ENCODE measurements at places on chromosomes 4 and X.

GRCh38 chr4:123555233-123555806 is 158.7 kb downstream of the SPRY1 start:
- no peak for DNase-seq

DNA sequence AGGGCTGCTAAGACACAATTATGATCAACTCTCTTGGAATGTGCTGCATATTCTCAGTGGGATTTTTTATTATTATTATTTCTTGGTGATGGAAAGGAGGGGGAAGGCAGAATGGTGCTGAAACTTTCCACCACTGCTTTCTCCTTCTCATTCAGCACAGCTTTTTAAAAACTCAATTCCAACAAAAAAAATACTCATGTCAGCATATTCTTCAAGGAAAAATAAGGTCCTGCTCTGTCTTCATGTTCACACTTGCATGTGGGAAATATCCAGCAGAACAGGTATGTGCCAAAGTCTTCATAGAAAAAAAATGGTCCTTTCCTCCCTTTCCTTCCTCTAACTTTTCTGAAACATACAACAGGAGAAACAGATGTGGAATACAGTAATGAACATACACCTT is 144.0 kb upstream of the ADAMTS3 start:
- DNase-seq, result no peak

- DNase-seq, result no peak
Observed at GRCh38 chrX:78573630-78574029, 85.5 kb downstream of the RTL3 start.

DNA sequence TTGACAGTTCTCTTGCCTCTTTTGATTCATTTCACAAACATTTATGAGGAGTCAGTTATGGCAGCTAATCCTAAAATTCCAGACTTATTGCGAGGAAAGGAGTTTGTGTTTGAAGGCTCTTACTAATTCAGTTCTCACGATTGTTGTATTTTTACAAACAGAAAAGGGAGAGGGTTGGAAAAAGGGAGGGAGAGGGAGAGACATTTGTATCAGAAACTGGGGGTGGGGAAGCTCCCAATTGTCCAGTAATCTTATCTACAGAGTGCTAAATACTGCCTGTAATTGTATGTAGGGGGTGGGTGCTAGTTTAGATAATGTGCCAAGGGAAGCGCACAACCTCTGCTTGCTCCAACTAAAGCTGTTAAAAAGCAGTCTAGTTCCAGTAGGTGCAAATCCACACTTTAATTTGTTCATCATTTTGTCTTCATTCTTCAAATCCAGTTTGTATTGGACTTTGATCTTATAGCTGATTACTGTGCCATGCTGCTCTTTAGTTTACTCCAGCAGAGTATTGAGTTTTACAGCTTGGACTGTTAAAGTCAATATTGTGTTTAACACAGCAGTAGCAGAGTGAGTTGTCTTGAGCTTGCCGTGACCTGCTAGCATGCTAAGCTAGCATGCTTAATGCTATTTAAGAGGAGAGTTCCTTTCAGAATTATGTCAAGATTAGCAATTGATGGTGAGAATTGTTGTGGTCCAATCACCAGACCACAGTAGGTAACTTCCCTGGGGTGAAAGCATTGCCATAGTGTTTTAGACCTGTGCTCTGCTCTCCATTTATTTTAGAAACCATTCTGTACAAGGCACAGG is 13.9 kb downstream of the FNIP2 start:
- no peak for DNase-seq

- DNase-seq, result no peak
Observed at GRCh38 chr4:157220371-157220881, at the start of gene GRIA2. GRIA2 (plus strand) TSS chr4:157220728; CDS start chr4:157221043, 315 bp downstream.

GRCh38 chr4:3708103-3708510 is 58.1 kb upstream of the ADRA2C start:
- DNase-seq, result no peak

DNA sequence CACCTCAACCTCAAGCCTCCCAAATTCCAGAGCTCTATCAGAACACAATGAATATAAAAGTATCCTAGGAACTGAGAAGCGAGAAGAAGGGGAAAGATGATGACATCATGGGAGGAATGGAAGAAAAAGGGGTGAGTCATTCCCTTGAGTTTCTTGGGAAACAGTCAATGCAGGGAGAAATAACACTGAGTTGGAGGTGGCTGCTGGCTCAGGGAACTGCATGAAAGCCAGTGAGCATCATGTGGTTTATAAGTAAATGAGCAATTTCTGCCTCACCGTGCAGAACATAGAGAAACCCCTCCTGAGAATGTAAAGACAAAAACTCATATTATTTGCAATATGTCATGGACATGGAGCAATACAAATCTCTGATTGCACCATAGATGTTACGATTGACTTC is 73.3 kb downstream of the SHOX start:
- no peak for DNase-seq

DNA sequence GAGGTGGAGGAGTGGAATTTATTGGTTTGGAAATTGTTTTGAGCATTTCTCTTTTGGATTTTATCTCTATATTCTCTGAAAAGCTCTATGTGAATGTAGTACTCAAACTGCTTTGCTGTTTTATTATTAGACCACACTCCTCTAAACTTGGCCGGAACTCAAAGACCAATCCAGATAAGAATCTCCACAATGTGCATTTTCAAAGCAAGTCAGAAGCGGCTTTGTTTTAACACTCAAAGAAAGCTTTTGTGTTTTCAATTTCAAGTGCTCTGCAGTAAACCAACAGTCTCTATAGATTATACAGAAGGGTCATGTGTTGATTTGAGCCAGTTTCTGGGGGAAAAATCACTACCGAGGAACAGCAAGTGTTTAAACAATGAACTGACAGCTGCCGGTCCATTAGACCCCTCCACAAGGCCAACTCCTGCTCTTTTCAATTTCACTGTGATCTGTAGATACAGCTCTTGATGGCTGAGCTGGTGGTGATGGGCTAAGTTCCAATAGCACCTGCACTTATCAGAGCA is 79.4 kb downstream of the FTHL17 start:
- no peak for DNase-seq

DNA sequence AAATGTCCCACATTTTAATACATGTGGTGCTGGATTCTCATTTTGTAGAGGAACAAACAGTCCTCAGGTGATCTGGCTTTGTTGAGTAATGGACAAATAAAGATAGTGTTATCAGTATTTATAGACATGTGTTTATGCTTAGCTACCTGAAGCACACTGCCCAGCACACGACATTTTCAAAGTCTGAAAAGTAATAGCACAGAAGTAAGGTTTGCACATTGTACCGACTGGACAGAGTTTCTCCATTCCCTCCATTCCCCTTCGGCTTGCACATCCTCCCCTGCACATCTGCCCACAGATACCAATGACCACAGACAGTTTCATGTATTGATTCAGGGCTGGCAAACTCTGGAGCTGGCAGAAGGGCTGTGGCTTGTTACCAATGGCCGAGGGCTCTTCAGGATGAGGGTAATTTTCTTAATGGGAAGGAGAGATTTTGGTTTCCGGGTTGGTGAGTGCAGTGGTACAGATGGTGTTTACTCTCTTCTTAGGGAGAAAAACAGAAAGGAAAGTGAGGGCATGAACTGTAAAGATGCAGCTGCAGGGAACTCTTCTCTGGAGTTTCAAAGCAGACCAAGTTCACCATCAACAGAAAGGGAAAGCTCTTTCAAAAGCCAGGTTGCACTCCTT is 2.3 kb downstream of the GRPR start:
- no peak for DNase-seq

DNA sequence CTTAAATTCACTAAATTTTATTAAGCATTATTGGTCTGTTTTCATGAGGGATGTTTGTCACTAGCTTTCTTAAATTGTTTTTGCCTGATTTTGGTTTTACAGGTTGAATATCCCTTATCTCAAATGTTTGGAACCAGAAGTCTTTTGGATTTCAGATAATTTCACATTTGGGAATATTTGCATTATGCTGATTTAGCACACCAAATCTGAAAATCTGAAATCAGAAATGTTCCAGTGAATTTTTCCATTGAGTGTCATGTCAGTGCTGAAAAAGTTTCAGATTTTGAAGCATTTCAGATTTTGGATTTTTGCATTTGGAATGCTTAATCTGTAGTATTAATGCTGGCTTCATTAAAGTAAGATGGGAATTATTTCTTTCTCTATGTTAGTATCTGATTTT is 14.7 kb downstream of the FAM193A start:
- DNase-seq, result no peak

DNA sequence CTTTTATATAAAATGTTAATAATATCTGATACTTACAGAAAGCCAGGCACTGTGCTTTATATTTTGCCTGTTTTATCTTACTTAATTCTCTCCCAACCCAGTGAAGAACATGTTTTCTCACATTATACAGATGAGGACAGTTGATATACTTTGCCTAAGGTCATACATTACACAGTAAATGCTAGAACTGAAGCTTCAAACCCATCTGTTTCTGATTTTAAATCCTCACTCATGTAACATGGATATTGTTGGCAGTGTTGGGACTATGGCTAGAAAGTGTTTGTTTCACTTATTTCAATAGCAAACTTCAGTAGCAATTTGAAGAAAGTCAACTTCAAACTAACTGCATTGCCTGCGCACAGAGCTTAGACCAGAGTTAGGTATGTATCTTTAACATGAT is 57.4 kb downstream of the RAPGEF2 start:
- no peak for DNase-seq

- no peak for DNase-seq
Observed at GRCh38 chrX:109294097-109294814, 187.6 kb downstream of the GUCY2F start.

DNA sequence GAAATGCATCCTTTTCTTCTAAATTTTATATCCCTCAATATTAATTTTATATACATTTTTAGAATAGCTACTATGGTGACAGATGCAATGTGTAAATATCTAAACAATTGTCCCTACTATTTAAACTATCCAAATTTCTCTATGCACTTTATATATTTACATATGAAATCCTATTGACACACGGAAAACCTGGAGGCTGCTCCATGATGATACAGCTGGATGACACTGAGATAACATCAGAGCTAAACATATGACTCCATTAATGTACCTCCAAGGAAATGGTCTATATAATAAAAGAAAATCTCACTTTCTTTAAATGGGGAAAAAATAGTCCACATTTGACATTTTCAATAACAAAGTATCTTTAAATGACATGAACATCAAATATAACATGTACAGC is 43.7 kb downstream of the DDX60 start:
- DNase-seq, result no peak

GRCh38 chr4:65951177-65951576 is 280.9 kb upstream of the EPHA5 start:
- no peak for DNase-seq

GRCh38 chr4:72670521-72670920 is 101.5 kb upstream of the ADAMTS3 start:
- DNase-seq, result no peak

DNA sequence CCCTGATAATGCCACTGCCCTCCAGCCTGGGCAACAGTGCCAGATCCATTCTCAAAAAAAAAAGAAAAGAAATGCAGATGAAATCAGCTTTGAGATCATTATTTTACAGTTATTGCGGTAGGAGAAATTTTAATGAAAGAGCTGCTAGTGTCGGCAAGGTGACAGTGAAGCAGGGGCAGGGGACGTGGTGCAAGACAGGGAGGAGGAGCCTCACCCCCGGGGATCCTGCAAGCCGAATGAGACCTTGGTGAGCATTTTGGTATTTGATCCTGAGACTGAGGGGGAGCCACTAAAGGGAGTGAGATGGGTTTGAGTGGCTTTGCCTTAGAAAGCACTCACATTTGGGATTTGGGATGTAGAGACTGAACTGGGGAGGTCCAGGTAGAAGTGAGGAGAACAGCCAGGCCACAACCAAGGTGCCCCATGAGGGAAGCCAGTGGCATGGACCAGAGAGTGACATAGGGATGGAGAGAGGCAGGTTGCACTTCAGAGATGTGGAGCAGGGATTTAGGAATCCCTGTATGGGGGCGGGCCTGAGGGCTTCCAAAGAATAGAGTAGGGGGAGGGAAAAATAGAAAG is 23.6 kb downstream of the RBM10 start:
- DNase-seq, result no peak

DNA sequence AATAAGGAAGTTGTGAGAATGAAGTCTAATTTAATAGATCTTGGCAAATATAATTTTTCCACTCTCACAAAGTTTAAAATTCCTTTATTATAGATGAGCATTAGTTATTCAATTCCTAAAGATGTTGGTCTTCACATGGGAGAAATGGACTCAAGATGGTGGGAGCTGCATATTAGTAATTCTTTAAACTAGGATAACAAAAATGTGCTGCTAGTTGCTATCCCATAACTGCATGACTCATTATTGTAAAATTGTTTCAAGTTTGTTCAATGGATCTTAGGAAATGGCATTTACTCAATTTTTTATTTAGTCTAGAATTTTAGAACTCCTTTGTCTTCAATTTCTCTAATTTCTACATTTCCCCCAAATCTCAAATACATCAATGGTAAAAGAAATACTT is 155.8 kb downstream of the ATP10D start:
- no peak for DNase-seq

- DNase-seq, result no peak
Observed at GRCh38 chrX:11678158-11678557, 12.4 kb upstream of the ARHGAP6 start.

DNA sequence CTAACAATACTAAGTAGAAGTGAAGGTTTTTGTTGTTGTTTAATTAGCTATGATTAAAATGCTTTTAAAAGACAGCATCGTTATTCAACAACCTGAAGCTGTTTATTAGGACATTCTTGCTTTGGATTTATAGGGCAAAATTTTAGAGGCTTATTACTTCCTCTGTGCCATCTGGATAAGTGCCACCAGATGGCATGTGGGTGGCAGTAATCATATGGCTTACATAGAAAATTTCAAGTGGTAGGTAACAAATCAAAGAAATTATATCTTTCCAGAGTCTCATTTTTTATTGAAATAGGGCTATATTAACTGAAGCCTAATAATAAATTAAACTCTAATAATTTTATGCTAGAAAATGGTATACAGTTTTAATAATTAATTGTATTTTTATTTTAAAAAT is 83.3 kb upstream of the HTR2C start:
- DNase-seq, result no peak

- no peak for DNase-seq
Observed at GRCh38 chr4:164524789-164525188, 229.1 kb upstream of the SMIM31 start.

GRCh38 chrX:120727452-120727851 is 97.6 kb upstream of the C1GALT1C1 start:
- DNase-seq, result no peak

- no peak for DNase-seq
Observed at GRCh38 chr4:56183344-56183959, 203.8 kb downstream of the AASDH start.

- DNase-seq, result no peak
Observed at GRCh38 chrX:132718431-132718958, 229.7 kb upstream of the MBNL3 start.

- no peak for DNase-seq
Observed at GRCh38 chr4:23774909-23775308, 114.9 kb downstream of the PPARGC1A start.
